GM12878 (cell line): ENCODE measurements at places on chromosomes 16 and 17. TPM values are rescaled to one million over a fixed set of nuclear protein-coding genes. Genes with fewer than 3 reads are reported as not detected.

The NEUROD2 gene
- polyA plus RNA-seq = not detected in 2 replicates

The TUBB3 gene
- polyA plus RNA-seq = 0.54 and 2.5 TPM in 2 replicates

The KRTAP9-2 gene
- not detected in 2 replicates for polyA plus RNA-seq

The ACAP1 gene
- 146 and 148 TPM in 2 replicates for polyA plus RNA-seq

The SLC16A5 gene
- 0.90 and 0.98 TPM in 2 replicates for polyA plus RNA-seq

The IL17C gene
- polyA plus RNA-seq = not detected in 2 replicates

The PKMYT1 gene
- polyA plus RNA-seq = 93.4 and 101 TPM in 2 replicates

The FOXJ1 gene
- polyA plus RNA-seq = not detected in 2 replicates

The CD7 gene
- polyA plus RNA-seq = not detected in 2 replicates

The KRT32 gene
- polyA plus RNA-seq = not detected in 2 replicates

The VPS4A gene
- polyA plus RNA-seq = 31.4 and 34.6 TPM in 2 replicates

The GIT1 gene
- 3.9 and 4.4 TPM in 2 replicates for polyA plus RNA-seq

The FOXO3B gene
- polyA plus RNA-seq = 0.40 and 0.47 TPM in 2 replicates

The ARHGAP23 gene
- 0.91 and 1.8 TPM in 2 replicates for polyA plus RNA-seq

The ZNF771 gene
- 7.2 and 7.6 TPM in 2 replicates for polyA plus RNA-seq

The SEPTIN12 gene
- not detected in 2 replicates for polyA plus RNA-seq

The GGT6 gene
- not detected in 2 replicates for polyA plus RNA-seq

The HEXD gene
- polyA plus RNA-seq = 5.0 and 8.7 TPM in 2 replicates

The KRTAP4-1 gene
- polyA plus RNA-seq = not detected in 2 replicates

The KRT16 gene
- not detected in 2 replicates for polyA plus RNA-seq

The CLEC10A gene
- not detected in 2 replicates for polyA plus RNA-seq

The UBN1 gene
- 4.1 and 12.6 TPM in 2 replicates for polyA plus RNA-seq

The MLYCD gene
- polyA plus RNA-seq = 2.3 and 2.8 TPM in 2 replicates

The HAP1 gene
- not detected in 2 replicates for polyA plus RNA-seq

The SLC47A1 gene
- not detected in 2 replicates for polyA plus RNA-seq

The GDPD3 gene
- polyA plus RNA-seq = 0.53 and 0.77 TPM in 2 replicates
